ENCODE measurements at places on chromosomes 11 and 22.
A peak's percentile ranks its signal among the peaks of the same experiment; 100 is the strongest.

GRCh38 chr11:57751676-57752253 is at the start of gene BTBD18:
BTBD18 (minus strand) TSS chr11:57751819; CDS start chr11:57751188, 631 bp downstream.
- DNase-seq: peak; percentile 51

DNA sequence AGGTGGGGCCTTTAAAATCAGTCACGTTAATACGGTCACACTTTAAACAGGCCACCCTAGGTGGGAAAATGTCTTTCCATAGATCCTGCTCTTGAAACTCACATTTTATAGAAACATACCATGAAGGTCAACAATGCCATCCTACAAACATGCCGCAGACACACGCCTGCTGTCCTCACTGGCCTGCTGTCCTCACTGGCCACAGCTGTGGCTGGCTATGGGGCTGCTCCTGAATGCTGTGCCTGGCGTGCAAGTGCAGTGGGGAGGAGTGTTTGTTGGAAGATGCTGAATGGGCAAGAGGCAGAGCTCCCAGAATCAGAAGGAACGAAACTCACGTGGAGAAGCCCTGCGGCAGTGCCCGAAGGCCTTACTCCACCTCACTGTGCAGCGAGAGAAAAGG is 106.2 kb upstream of the BID start:
- no peak for DNase-seq

GRCh38 chr22:29341056-29341848 is 25.8 kb upstream of the RASL10A start:
- no peak for DNase-seq

GRCh38 chr11:128551058-128551457 is 36.3 kb downstream of the ETS1 start:
- no peak for DNase-seq

DNA sequence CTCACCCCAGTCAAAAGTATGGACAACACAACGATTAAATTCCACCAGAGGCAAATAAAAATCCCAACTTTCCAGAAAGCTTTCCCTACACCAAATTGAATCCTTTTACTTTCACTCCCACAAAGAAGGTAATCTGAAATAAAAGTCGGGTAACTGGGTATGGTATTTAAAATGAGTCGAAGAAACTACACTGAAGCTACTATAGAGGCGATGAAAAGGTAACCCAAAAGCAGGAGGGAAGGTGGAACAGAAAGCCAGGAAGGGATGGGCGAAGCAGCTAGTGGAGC is 1.1 kb downstream of the PICALM start:
- no peak for DNase-seq

DNA sequence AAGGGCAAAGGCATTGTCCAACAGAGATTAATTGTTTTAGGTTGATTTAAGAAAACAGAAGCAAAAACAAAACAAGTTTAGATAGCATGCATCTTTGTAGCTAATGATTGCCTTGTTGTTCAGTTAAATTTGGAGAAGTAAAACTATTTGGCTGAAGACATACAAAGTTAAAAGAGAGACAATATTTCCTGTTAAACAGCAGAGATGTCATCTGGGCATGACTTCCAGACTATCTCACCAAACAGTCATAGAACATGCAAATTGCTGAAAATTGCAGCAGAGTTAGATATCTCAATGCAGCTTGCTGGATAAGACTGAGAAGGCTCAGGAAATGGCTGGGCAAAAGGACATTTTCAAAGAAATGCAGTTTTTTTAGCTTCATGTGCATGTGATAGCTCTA is 57.5 kb upstream of the PDGFD start:
- no peak for DNase-seq

- DNase-seq: peak; percentile 38
Measured at GRCh38 chr22:33579448-33580093, 340.7 kb downstream of the LARGE1 start.

- DNase-seq: peak; percentile 58
Measured at GRCh38 chr11:67640021-67640757, 626 bp upstream of the TBX10 start.

- no peak for DNase-seq
Measured at GRCh38 chr11:67062526-67063373, 6.1 kb downstream of the RHOD start.

- DNase-seq: no peak
Measured at GRCh38 chr11:40683010-40683409, 776.4 kb downstream of the LRRC4C start.

DNA sequence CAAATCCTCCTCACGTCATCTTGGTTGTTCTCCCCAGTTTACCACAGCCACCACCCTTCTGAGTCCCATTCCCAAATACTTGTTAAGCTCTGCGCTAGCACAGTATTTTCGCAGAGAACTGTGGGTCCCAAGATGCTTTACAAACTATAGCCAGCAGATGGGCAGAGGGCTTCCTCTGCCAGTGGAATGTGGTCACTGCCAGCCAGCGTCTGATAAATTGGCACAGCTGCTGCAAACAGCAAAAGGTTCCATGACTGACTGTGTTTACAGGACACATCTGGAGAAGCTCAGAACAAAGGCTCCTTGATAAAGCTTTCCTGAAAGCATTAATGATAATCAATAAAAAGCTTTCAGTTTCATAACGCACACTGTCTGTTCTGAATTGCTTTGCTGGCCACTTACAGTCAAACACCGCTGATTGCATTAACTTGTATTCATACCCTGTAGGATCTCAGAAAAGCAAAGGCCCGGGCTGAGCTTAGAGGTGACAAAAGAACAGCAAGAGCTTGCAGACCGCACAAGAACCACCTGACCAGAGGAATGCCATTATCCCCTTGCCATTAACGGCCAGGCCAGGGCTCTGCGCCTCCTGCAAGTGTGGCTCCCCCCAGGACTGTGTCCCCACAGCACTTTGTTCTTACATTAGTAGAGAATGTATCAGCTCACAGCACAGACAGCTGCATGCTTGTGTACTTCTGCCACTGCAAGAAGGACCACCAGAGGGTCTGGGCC is 120.6 kb downstream of the MICAL3 start:
- no peak for DNase-seq

DNA sequence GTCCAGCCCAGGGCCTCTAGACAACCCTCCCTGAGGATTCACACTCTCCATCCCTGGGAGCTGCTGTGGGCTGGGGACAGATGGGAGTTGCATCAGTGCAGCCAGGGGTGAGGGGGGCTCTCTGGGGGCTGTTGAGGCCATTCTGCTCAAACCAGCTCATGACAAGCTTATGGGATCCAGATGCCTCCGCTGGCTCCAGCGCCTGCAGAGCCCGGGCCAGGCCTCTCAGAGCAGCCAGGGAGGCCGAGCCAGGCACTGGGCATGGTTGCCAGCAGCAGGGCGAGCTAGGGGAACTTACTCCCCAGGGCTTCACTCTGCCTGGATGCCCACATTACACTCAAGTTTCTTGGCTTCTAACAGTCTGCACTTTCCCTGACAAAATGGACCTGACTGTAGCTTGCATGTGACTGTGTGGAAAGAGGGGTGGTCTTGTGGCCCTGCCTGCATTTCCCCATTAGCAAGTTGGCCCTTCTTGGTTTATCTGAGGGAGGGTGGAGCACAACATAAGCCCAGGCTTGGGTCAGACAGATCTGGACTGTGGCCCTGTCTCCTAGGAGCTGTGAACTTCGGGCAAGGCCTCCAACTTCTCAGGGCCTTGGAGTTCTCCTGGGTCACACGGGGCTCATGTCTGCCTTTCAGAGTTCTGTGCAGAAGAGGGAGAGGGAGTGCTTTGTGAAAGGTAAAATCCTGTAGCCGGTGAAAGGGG is 34.5 kb upstream of the CYB5R3 start:
- DNase-seq: no peak

GRCh38 chr11:27081056-27081455 is 40.4 kb downstream of the BBOX1 start:
- no peak for DNase-seq

- no peak for DNase-seq
Measured at GRCh38 chr11:90630176-90630575, 407.3 kb upstream of the CHORDC1 start.

DNA sequence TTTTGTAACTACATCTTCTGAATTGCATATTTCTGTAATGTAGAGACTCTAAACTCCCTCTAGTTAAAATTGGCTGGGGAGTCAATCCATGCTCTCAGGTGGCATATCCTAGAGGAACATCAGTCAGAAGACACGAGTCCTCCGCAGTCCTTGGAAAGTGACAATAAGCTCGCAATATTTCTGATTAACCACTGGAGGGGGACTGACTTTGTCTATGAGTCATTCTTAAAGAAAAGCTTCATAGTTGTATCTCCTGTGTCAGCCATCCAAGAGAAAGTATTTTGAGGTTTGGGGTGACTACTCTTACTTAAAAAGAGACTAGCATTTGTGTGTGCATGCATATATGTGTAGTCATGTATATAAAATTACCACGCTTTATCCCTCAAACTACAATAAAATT is 60.2 kb downstream of the SLN start:
- no peak for DNase-seq

GRCh38 chr22:45112136-45112879 is 51.4 kb upstream of the NUP50 start:
- DNase-seq: no peak
